ENCODE measurements at places on chromosomes 4 and X.

DNA sequence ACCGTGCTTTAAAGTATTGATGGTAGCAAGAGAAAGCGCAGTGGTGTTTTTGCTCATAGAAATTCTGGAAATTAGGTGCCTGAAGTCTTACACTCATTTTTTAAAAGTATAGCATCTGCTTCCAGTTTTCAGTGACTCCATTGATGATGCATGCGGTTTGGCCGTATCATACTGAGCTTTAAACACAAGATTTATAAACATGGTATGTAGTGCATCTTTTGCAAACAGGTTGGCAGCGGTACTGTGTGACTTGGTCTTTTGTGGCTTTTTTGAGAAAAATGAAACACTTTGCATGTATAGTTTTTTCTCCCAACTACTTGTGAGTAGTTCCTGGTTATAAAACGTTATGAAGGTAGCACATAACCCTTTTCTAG is 2.0 kb downstream of the DDX3X start:
- DNase-seq, result no peak

GRCh38 chr4:2662598-2662997 is 93.5 kb downstream of the TNIP2 start:
- DNase-seq, result no peak

DNA sequence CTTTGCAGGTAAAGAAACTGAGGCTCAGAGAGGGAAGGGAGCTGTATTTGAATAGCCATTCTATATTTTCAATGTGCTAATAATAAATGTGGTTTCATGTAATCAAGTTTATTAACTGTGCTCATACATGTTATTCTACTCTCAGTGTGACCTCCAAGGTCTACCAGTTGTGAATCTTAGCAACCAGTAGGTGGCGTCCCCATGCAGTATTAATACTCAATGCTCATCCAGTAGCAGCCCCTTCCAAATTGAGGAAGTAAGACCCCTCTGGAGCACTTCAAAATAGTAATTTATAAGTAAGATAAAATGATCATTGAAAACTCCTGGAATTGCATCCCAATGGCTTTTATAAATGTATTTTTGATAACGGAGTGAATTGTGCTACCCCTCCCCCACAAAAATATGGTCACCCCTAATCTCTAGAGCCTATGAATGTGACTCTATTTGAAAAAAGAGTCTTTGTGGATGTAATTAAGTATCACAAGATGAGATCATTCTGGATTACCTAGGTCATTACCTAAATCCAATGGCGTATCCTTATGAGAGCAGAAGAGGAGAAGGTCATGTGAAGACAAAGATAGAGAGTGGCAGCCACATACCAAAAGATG is 20.4 kb upstream of the SEPSECS start:
- DNase-seq, result peak; percentile 61

- no peak for DNase-seq
Measured at GRCh38 chr4:43348591-43348990, 456.1 kb downstream of the GRXCR1 start.

- DNase-seq, result no peak
Measured at GRCh38 chrX:144327495-144327894, 443.6 kb downstream of the UBE2NL start.

GRCh38 chr4:7818399-7818911 is 121.2 kb downstream of the AFAP1 start:
- DNase-seq, result no peak

- DNase-seq, result no peak
Measured at GRCh38 chr4:48078862-48079655, 55.0 kb downstream of the TXK start.

DNA sequence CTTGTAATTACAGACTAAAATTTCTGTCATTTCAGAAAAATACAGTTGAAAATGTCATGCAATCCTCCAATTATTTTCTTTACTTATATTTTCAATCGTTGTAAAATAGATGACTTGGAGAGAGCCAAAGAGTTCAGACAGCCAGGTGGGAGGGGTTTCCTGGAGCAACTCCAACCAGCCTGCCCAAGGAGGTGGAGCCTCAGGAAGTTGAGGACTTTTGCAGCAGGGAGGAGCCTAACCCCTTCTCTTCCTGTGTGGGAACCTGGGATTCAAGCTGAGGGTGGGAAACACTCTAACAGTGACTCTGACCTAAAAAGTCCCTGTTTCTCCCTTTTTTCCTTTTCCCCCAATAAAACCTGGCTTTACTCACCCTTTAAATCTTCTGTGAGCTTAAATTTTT is 72.2 kb upstream of the GABRG1 start:
- DNase-seq, result no peak
